ENCODE measurements at places on chromosomes 13 and 19.

DNA sequence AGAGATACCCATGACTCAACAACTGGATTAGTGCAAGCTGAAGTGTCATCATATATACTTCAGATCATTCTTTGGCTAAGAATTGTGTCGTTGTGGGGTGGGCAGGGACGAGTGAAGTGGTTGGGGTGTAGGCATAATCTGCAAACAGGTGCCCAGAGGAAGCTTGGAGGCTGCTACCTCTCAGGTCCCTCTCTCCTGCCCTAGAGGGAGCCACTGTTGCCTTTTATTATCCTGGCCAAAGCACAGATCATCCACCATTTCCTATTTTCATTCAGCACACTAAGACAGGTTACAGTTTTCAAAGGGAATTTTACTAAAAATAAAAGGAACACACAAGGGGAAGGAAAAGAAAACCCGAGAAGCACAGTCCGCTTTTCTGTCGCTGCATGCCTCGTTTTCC lies 126.6 kb downstream of the HS6ST3 start:
- no peak for DNase-seq

- peak; percentile 65 for DNase-seq
Observed at GRCh38 chr13:46288570-46289259, 77.0 kb downstream of the LRRC63 start.

- DNase-seq, result no peak
Observed at GRCh38 chr19:9912551-9913236, 23.6 kb downstream of the OLFM2 start.

DNA sequence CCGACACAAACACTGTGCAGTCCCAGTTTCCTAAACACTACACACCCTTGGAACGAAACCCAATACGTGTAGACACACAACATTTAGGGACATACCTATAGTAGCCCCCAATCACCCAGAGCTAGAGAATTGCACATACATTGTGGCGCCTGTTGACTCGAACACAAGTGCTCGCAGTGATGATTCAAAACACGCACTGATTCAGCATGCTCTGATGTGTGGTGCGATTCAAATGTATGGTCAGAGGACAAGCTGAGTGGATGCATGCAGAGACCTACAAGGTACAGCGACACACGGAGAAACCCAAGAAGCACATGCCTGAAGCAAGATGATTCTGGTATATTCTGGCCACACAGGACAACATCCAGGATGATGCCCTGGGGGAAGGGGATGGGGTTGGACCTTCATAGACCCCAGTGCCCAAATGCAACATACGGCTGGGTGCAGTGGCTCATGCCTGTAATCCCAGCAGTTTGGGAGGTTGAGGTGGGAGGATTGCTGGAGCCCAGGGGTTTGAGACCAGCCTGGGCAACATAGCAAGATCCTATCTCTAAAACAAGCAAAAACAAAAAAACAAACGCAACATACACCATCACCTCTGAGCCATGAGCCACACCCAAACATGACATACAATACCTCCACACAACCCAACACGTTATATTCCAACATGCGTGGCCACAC lies 997 bp upstream of the KCNN4 start:
- no peak for DNase-seq

- DNase-seq, result no peak
Observed at GRCh38 chr13:48551329-48551728, 18.4 kb upstream of the RCBTB2 start.

DNA sequence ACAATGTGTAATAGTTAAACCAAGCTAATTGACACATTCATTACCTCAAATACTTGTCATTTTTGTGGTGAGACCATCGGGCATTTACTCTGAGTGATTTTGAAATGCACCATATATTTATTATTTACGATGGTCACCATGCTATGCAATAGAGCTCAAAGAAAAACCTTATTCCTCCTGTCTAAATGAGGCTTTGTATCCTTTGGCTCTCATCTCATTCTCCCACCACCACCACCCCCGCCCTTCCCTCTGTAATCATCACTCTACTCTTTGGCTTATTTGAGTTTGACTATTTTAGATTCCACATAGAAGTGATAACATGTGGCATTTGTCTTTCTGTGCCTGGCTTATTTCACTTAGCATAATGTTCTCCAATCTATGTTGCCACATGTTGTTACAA lies 124.9 kb downstream of the CYSLTR2 start:
- DNase-seq, result no peak

DNA sequence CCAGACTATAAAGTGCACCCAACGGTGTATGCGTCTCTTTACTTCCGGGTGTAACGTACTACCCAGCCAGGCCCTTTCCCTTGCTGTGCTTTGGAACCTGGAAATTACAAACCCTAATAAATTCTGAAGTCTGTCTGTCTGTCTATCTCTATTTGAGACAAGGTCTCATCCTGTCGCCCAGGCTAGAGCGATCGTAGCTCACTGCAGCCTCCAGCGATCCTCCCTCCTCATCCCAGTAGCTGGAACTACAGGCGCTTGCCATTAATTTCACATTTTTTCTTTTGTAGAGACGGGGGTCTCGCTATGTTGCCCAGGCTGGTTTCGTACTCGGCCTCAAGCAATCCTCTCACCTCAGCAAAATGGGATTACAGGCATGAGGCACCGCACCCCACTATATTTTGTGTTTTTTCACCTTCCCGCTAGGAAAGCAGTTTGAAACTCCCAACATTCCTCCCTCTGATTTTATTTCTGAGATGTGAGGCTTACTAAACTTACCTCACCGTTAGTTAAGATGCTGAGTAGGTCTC lies 469 bp upstream of the RNF6 start:
- no peak for DNase-seq

DNA sequence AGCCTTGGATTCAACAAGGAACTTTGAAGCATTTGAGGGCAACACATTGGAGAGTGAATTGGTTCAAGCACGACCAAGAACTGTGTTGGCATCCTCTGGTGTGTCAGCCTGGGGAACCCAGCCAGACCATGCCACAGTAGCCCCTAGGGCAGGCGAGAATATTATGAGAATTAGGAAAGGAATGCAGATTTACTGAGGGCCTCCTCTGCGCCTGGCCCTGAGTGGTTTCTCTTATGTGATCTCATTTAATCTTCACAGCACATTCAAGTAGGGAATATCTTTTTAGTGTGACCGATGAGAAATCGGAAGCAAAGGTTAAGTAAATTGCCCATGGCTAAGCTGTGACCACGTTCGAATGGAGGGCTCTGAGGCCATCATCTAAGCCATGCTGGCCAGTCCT lies 15.3 kb upstream of the ERICH6B start:
- DNase-seq, result no peak

DNA sequence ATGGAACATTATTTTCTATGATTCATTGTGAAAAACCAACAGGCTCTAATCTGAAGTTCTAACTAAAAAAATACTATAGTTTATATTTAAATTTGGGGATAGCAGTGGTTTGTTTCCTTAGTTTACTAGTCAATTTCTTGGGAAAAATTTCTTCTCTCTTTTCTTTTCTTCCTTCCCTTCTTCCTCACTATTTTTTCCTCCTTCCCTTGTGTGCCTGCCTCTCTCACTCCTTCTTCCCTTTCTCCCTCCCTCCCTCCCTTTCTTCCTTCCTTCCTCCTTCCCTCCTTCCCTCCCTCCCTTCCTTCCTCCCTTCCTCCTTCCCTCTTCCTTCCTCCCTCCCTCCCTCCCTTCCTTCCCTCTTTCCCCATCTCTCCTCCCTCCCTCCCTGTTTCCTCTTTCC lies 226.5 kb downstream of the ZNF536 start:
- no peak for DNase-seq

GRCh38 chr19:50266041-50266440 lies 62.6 kb downstream of the MYH14 start:
- no peak for DNase-seq

GRCh38 chr19:49456326-49456725 lies 3.3 kb downstream of the ALDH16A1 start:
- DNase-seq, result peak; percentile 45

Measured in fibroblast of pulmonary artery (primary cell).